ENCODE measurements at places on chromosomes 7 and 10. TPM values are rescaled to one million over a fixed set of nuclear protein-coding genes. Genes with fewer than 3 reads are reported as not detected.

The DEPP1 gene
- 139 TPM for total RNA-seq

The SLC18A2 gene
- total RNA-seq, result not detected

The EPHB4 gene
- total RNA-seq, result 21.4 TPM

The PNLIP gene
- not detected for total RNA-seq

DNA sequence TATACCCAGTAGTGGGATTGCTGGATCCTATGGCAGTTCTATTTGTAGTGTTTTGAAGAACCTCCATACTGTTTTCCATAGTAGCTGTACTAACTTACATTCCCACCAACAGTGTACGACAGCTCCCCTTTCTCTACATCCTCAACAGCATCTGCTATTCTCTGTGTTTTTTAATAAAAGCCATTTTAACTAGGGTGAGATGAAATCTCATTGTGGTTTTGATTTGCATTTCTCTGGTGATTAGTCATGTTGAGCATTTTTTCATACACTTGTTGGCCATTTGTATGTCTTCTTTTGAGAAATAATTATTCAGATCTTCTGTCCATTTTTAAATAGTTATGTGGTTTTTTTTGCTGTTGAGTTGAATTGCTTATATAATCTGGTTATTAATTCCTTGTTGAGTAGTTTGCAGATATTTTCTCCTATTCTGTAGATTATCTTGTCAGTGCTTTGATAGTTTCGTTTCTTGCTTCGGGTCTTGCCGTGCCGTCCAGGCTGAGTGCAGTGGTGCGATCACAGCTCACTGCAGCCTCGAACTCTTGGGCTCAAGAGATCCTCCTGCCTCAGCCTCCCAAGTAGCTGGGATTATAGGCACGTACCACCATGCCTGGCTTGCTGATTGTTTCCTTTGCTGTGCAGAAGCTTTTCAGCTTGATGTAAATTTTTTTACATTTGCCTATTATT, 12.0 kb downstream of the MTG1 start:
- H3K36me3 ChIP-seq, result no peaks in the 10 kb centered on the region
- H3K4me3 ChIP-seq, result no peak overlapping the region
- H3K27ac ChIP-seq, result no peak overlapping the region
- no peak for DNase-seq
- H3K27me3 ChIP-seq, result no peaks in the 10 kb centered on the region

GRCh38 chr10:73788864-73789658, 3.7 kb downstream of the ZSWIM8 start:
- no peak overlapping the region for H3K4me3 ChIP-seq
- peaks cover 7% of the 10 kb centered on the region for H3K4me1 ChIP-seq
- peaks cover 21% of the 10 kb centered on the region for H3K36me3 ChIP-seq
- no peak overlapping the region for H3K27ac ChIP-seq
- no peak for DNase-seq

The RPEL1 gene
- total RNA-seq, result not detected

DNA sequence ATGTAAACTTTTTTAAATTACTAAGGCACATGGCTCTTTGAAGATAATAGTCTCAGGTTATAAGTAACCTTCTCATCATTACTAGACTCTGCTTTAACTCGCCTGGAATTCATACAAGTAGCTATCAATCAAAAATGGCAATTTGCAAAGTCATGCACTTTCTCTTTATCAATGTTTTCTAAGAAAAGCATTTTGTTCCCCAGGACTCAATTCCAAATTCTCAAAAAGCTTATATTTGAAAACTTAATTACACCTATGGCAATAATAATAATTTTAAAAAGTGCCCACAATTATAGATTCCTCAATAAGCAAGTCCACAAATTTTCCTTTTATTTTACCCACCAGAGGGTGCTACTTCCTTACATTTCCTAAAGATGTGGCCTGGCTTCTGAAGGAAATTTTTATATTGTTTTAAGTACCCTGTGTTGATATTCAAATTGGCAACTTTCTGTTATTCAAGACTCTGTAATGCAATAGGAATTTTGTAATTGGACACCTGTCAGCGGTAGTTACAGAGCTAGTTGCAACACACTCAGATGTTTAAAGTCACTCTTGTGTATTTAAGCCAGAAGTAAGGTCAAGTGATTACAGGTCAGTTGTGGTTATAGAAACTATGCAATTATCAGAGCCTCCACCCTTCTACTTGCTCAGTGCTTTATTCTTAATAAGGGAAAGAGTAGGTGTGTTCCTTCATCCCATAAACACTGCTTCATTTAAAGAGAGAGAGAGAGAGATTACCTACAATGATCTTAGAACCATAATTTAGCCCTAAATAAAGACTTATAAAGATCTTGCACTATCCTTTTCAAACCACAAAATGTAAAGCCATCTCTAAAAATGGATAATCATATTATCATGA, 47.1 kb upstream of the HYAL4 start:
- H3K27ac ChIP-seq, result peak overlapping the region; percentile 19
- H3K4me1 ChIP-seq, result no peaks in the 10 kb centered on the region
- DNase-seq, result no peak
- H3K4me3 ChIP-seq, result no peak overlapping the region
- H3K27me3 ChIP-seq, result no peaks in the 10 kb centered on the region

The NANOS1 gene
- total RNA-seq, result 2.9 TPM

The TMEM196 gene
- not detected for total RNA-seq

- H3K36me3 ChIP-seq, result no peaks in the 10 kb centered on the region
- H3K4me1 ChIP-seq, result peaks cover 3% of the 10 kb centered on the region
- H3K4me3 ChIP-seq, result no peak overlapping the region
Observed at GRCh38 chr10:113047963-113048781, 98.1 kb downstream of the TCF7L2 start.

The POLR1F gene
- 12.5 TPM for total RNA-seq

GRCh38 chr7:99193527-99194220, 14.2 kb downstream of the KPNA7 start:
- H3K4me1 ChIP-seq, result no peaks in the 10 kb centered on the region
- H3K36me3 ChIP-seq, result no peaks in the 10 kb centered on the region
- no peak for DNase-seq
- H3K27me3 ChIP-seq, result no peaks in the 10 kb centered on the region

The PRKAR2B gene
- 34.7 TPM for total RNA-seq

DNA sequence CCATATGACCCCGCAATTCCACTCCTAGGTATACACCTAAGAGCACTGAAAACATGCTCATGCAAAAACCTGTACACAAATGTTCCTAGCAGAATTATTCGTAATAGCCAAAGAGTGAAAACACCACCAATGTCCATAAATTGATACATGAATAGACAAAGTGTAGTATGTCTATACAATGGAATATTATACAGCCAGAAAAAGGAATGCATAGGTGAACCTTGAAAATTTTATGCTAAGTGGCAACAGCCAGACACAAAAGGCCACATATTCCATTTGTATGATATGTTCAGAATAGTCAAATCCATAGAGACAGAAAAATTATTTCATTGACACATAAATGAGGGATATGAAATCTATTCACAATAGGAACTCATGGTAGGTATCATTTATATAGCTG, 81.0 kb upstream of the NOBOX start:
- no peak overlapping the region for H3K4me3 ChIP-seq
- no peak for DNase-seq
- H3K27me3 ChIP-seq, result no peaks in the 10 kb centered on the region
- no peaks in the 10 kb centered on the region for H3K4me1 ChIP-seq

- H3K4me1 ChIP-seq, result peaks cover 9% of the 10 kb centered on the region
- DNase-seq, result peak; percentile 66
- H3K27me3 ChIP-seq, result no peaks in the 10 kb centered on the region
- peak within 1 kb of the TSS; percentile 92 for H3K27ac ChIP-seq
- peak within 1 kb of the TSS; percentile 89 for H3K4me3 ChIP-seq
Observed at GRCh38 chr10:97713339-97713825, at the start of gene MARVELD1. MARVELD1 (plus strand) TSS chr10:97713730; CDS start chr10:97713877, 147 bp downstream.

DNA sequence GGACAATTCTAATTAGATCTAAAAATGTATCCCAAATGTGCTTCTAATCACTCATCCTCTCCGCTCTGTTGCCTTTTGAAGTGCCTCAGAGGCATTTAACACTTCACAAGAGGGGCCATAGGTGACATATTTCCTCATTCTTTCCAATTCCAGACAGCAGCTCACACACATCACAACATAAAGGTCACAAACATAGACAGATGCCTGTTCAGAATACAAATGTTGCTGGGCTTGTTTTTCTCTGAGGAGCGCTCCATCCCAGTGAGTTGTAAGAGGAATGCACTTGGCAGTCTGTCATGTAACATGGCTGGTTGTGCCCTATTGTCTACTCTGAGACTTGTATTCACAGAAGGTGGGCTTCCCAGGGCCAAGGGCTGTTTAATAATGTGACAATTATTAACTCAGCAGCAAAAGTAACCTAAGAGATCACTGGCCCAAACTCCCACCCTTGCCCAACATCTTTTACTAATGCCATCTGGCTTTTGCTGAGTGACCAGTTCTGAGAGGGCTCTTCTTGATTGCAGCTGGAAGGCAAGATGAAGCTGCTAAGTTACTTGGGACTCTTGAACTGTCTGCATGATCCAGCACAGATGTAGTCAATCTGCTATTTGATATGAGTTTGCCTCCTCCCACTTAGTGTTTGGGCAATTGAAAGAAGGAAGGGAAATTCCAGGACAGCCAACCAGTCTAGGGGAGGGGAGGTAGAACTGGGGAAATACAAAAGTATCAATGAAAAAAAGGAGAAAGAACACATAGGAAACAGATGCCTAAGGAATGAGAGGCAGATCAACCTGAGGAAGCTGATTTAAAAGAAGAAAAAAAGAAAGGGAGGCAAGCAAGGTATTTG, 13.6 kb downstream of the PON2 start:
- peak overlapping the region; percentile 40 for H3K27ac ChIP-seq
- no peaks in the 10 kb centered on the region for H3K4me1 ChIP-seq
- H3K36me3 ChIP-seq, result no peaks in the 10 kb centered on the region

The PAPOLB gene
- 0.48 TPM for total RNA-seq

The IKZF1 gene
- 21.4 TPM for total RNA-seq

DNA sequence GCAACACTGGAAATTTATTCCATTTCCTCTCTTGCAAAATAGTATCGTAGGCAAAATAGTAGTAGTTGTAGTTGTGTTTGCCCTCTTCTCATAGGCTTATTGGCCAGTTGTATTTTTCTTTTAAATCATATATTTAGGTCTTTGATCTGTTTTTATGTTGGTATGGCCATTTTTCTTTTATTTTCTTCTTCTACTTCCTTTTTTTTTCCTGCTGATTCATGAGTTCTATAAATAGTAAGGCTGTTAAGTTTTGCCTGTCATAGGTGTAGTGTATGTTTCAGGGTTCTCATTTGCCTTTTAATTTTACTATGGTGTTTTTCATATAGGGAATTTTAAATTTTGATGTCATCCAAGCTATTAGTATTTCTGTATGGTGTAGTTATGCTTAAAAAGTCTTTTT, 25.4 kb upstream of the MRC1 start:
- DNase-seq, result no peak
- no peaks in the 10 kb centered on the region for H3K27me3 ChIP-seq
- no peak overlapping the region for H3K27ac ChIP-seq
- no peaks in the 10 kb centered on the region for H3K36me3 ChIP-seq
- H3K4me3 ChIP-seq, result no peak overlapping the region
- H3K4me1 ChIP-seq, result no peaks in the 10 kb centered on the region

The CDHR1 gene
- 0.16 TPM for total RNA-seq

The MRPS17 gene
- total RNA-seq, result 6.9 TPM

GRCh38 chr10:71582019-71582418, 137.6 kb downstream of the C10orf105 start:
- H3K4me1 ChIP-seq, result no peaks in the 10 kb centered on the region
- H3K27ac ChIP-seq, result no peak overlapping the region
- H3K27me3 ChIP-seq, result no peaks in the 10 kb centered on the region
- no peak overlapping the region for H3K4me3 ChIP-seq
- no peak for DNase-seq
- no peaks in the 10 kb centered on the region for H3K36me3 ChIP-seq

The LLCFC1 gene
- total RNA-seq, result not detected

GRCh38 chr7:55026086-55026790, 7.4 kb downstream of the EGFR start:
- no peak for DNase-seq
- peak overlapping the region; percentile 63 for H3K27ac ChIP-seq
- H3K4me3 ChIP-seq, result no peak overlapping the region
- H3K36me3 ChIP-seq, result no peaks in the 10 kb centered on the region

DNA sequence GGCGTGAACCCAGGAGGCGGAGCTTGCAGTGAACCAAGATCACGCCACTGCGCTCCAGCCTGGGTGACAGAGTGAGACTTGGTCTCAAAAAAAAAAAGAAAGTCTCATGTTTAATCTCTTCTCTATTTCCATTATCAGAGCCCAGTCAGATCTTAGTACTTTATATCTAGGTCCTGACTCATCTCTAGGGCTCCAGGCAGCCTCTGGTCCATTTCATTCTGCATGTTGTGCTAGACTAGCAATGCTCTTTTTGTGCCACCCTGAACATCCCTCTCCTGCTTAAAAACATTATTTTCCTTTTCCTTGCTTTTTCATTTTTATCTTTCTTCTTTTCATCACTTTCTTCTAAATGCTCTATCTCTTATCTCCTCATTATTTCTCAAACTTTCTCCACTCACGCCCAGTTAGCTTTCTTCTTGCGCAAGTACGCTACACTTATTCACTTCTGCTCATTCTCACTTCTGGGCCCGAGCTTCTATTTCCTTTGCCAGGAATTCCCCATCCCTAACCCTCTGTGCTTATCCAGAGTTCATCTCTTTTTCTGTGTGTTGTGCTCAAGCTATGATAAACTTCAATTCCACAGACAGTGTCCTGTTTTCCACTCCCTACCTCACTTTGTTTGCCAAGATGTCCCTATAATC, 63.9 kb downstream of the BTAF1 start:
- H3K4me3 ChIP-seq, result no peak overlapping the region
- H3K36me3 ChIP-seq, result peaks cover 6% of the 10 kb centered on the region
- H3K4me1 ChIP-seq, result no peaks in the 10 kb centered on the region
- no peaks in the 10 kb centered on the region for H3K27me3 ChIP-seq
- H3K27ac ChIP-seq, result no peak overlapping the region

DNA sequence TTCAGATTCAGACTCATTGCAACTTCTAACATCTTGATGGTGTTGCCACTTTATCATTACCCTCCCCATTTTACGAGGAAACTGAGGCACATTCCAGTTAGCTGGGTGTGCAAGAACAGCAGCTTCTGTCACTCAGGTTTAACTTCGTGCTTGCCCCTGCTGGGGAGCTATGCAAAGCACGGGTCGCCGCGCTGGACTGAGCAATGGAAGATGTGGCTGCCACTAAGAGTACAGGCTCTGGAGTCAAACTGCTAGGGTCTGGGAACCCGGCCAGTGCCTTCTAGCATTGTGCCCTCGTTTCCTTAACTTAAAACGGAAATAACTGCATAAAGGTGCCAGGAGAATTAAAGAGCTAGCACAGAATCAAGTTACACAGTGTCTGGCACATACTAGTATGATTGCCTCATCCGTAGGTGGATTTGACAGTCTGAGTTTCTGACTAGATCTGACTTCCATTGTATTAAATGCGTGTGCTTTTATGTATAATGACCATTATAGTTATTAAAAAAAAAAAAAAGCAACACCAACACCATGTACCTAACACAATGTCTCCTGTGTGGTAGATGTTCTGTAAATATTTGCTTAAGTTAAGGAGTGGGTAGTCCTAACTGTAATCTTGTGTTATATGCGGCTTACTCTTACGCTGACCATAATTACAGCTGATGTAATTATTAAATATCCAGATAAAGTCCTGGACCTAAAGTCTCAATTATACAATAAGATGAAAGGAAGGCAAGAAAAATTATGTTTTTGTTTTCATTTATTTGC, 842 bp downstream of the ZNF22 start:
- H3K4me1 ChIP-seq, result no peaks in the 10 kb centered on the region
- H3K4me3 ChIP-seq, result peak overlapping the region; percentile 83
- no peaks in the 10 kb centered on the region for H3K27me3 ChIP-seq
- H3K27ac ChIP-seq, result peak overlapping the region; percentile 96
- H3K36me3 ChIP-seq, result no peaks in the 10 kb centered on the region

All from breast epithelium (tissue), 4 donors.